ENCODE measurements at places on chromosomes 7 and 10. TPM values are rescaled to one million over a fixed set of nuclear protein-coding genes. Genes with fewer than 3 reads are reported as not detected.

Gene CRHR2
- total RNA-seq: not detected

Gene UBTD1
- 44.4 TPM for total RNA-seq

Gene NUDT1
- total RNA-seq: 21.0 TPM

Gene MSMB
- total RNA-seq: not detected

Measured in kidney epithelial cell (primary cell).